ENCODE measurements at places on chromosomes 3 and 15.

DNA sequence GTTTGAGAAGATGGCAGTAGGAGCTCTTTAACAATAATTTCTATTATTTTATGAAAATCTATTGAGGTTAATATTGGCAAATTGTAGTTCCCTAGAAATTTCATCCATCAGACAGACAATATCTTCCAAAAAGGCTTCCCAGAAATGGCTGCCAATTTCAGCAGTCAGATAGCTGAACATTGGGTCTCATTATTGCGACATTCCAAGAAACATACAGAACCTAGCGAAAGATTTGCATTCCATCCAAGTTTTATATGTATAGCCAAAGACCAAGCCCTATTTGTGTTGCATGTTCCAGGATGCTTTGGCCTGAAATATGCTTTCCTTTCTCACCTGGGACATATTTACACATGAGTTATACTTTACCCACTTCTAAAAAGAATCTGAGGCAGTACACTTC lies 24.5 kb downstream of the ACP3 start:
- no peak for DNase-seq

DNA sequence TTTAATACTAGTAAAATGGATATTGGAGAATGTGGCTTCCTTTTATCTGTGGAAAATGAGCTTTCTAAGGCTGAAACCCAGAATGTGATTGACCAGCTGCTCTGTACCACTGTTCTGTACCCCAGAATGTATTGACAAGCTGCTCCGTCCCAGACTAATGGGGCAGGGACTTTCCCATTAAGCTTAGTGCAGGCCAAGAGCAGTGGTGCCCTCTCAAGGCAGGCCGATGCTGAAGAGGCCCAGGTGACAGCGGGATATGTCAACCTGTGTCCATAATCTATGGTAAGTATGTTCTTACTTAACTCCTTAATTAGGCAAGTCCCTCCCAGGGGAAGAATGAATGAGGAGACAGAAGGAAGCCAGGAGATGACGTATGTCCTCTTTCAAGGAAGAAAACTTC lies 31.1 kb downstream of the SGO1 start:
- DNase-seq = no peak

DNA sequence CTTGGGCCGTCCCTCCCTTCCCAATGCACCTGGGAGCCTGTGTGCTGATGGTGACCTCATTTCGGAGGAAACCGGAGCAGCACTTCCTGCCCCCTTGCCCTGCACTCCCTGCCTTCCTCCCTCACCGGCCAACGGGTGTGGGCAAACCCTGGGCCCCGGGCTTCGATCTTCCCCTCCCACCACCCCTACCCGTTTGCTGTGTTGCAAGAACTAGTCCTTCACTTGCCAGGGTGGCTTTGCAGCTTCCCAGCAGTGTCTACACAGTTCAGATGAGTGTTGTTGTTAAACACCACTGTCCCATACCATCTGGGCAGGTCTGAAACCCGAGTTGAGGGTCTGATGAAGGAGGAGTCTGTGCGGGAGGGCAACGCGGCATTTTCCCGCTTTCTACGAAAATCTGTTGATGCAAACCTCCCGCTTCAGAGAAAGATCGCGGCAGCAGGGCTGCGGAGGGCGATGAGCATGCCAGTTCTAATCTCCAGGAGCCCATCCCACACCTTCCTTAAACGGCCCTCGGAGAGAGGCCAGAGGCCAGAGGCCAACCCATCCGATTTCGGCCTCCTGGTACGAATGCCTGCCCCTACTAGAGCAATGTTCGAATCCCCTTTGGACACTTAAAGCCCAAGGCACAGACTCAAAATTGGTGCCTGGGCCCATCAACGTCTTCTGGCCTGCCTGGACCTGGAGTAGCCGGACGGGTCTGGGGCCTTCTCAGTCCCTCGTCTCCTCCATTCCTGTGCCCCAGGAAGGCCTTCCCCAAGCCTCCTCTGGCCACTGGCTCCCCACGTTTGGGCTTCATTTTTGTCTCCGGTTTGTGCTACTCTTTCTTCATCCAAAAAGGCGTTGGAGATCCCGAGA lies 35.7 kb upstream of the POLG start:
- DNase-seq = no peak

DNA sequence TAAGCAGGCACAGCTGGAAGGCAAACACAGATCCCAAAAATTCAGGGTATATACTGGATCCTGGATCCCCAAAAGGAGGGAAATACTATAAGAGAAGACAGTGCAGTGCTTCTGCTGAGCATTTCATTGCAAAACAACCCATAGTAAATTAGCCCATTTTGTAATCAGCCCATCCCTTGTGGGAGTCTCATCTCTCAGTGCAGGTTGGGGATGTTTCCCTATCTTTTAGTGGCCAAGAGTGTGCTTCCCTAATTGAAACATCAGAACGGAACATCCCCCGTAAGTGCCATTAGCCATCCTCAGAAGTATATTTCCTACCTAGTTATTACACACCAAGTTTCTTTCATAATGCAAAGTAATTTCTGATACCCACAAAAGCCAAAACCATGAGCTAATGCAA lies 11.2 kb upstream of the MTMR14 start:
- no peak for DNase-seq

GRCh38 chr3:399647-400046 lies 203.1 kb downstream of the CHL1 start:
- no peak for DNase-seq

DNA sequence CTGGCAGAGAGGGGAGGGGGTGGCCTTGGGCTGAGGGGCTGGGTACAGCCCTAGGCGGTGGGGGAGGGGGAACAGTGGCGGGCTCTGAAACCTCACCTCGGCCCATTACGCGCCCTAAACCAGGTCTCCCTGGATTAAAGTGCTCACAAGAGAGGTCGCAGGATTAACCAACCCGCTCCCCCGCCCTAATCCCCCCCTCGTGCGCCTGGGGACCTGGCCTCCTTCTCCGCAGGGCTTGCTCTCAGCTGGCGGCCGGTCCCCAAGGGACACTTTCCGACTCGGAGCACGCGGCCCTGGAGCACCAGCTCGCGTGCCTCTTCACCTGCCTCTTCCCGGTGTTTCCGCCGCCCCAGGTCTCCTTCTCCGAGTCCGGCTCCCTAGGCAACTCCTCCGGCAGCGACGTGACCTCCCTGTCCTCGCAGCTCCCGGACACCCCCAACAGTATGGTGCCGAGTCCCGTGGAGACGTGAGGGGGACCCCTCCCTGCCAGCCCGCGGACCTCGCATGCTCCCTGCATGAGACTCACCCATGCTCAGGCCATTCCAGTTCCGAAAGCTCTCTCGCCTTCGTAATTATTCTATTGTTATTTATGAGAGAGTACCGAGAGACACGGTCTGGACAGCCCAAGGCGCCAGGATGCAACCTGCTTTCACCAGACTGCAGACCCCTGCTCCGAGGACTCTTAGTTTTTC lies 4.9 kb downstream of the ISL2 start:
- DNase-seq = peak; percentile 46

DNA sequence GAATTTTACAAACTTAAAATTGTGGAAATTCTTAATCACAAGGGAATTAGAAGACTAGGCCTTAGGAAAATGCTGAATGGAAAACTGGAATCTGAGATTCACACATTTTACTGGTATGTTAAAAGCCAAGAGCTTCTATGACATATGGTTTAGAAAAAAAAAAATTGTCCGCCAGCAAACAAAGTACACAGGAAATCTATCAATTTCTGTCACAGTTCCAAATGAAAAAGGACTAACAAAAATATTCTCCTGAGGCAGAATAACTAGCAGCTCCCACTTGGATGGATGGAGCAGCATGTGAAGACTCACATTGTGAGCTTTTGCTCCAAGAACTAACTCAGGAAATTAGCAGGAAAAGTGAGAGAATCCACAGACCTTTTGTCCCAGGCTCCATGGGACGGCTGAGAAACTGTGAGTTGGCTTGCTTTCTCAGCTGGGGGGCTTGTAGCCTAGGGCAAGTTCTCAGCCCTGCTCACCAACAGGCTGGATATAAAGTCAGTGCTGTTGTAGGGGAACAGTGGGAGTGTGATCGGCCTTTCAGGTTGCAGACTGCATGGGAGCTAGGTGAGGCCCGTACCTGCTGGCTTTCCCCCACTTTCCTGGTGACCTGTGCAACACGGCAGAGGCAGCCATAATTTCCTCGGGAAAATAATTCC lies 731.1 kb upstream of the SGO1 start:
- no peak for DNase-seq

DNA sequence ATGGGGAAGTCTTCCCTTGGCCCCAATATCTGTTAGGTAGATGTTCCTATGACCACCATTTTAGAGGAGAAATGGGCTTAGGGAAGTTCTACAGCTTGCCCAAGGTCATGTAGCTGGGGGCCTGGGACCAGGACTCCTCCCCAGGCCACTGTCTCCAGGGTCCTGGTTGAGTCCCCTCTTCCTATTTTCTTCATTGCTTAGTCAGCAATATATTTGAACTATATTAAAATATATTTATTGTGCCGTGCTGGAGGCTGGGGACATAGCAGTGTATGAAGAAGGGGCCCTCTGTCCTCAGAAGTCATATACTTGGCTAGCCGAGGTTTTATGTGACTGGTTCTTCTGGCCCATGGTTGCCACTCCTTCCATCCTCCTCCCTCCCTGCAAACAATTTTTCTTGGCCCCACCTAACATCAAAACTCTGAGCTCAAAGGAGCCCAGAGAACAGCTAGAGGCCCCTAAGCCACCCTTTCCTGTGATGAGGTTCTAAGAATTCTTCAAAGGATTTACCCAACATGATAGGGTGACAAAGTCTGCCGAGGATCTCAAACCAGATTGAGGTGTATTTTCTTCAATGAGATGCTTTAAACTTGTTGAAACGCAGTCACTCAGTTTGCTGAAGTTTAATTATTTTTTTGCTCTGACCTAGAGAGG lies 121.2 kb upstream of the RASGRP1 start:
- DNase-seq = no peak

GRCh38 chr15:101003706-101004105 lies 84.5 kb downstream of the LRRK1 start:
- DNase-seq = no peak

DNA sequence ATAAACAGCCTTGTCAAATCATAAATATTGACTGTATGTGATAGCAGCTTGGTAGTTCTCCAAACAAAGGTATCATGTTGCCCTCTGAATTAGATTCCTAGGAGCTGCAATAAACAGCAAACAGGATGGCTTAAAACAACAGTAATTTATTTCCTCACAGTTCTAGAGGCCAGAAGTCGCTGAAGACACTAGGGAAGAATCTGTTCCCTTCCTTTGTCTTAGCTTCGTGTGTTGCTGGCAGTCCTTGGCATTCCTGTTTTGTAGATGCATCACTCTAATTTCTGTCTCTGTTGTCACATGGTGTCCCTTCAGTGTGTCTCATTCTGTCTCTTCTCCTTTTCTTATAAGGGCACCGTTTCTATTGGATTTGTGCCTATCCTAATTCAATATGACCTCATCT lies 679.3 kb downstream of the OTOL1 start:
- DNase-seq = no peak

- no peak for DNase-seq
Observed at GRCh38 chr15:73382115-73382514, 13.4 kb upstream of the HCN4 start.
